ENCODE measurements at places on chromosomes 3 and 15.

DNA sequence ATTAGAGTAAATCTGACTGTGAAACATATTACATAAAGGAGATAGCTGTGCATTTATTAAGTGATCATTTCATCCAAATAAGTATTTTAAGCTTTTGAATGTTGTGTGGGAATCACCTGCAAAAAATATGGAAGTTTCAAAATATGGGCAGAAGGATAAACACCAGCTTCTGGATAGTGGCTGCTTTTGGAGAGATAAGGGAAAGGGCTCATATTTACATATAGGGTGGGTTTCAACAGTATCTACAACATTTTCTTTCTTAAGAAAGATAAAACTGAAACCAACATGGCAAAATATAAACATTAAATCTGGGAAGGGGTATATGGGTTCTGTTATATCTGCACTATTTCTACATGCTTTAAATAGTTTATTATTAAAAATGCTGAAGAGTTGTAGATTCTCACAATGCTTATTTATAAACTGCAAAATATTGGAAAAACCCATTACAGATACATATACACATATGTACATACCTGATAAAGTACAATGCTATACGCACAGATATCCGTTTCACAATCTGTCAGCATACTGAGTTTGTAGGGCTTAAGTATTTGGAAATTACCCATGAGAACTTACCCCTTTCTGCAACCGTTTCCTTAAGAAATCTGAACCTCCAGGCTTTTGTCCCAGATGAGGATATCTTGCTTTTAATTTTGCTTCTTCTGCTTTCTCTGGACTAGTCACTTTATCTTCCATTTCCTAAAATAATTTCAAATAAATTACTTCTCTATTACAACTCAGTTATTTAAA is 12.1 kb downstream of the ARPP19 start:
- DNase-seq = no peak

DNA sequence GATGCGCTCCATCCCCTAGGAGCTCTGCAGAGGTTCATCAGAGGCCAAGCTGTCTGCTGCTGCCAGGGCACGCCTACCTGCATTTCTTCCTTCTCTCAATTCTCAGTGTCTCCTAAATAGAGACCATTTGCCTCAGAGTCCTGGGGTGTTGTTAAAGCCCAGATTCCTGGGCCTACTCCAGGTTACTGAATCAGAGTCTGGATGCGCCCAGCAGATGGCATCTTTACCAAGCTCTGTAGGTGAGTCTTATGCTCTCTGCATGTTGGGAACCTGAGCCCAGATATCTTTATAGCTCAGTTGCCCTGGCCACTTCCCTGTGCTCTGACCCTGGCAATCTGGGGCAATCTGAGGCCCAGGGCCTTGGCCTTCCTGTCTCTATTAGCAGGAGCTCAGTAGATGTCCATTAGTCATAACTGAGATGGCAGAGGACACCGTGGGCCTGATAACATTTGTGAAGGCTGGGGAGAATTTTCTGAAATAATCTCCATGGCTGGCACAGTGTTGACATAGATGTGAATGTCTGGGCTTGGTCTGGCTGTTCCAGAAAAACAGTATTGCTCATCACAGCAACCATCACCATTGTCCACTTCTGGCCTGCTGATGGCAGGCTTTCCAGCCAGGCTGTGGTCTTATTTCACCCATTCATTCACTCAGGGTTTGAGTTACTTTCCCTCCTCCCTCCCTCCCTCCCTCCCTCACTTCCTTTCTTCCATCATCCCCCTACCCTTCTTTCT is 13.3 kb upstream of the RBP1 start:
- DNase-seq = no peak

DNA sequence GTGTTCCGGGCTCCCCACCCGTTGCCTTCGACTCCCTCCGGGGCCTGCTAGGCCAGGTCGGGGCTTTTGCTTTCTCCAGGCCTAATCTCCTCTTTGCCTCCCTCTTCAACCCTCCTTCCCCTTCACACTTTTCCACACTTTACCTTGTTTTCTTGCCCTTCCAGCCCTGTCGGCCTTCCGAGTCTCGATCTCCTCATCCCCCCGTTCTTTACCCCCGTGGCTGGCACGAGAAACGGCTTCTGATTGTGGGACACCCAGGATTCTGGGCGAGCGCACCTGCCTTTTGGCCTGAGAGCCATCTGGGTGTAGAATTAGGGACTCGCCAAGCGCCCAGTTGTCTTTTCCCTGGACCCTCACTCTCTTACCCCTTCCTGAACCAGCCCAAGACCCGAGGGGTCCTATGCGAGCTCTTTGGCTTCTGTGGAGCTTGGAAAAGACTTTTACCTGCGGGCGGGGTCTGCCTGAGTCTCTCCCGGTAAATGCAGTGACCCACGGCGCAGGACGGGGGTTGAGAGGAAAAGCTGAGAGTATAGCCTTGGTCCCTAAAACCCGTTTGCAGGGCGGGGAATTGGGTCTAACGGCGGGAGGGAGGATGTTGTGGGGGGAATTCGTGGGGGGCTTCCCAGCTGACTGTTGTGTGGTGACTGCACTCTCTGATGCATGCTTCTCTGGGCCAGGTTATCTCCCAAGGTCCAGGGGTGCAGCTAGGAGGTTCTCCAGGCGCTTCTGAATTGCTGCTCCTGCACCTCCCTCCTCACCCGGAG is 5.5 kb upstream of the ONECUT1 start:
- no peak for DNase-seq

GRCh38 chr3:74023395-74023794 is 398.7 kb upstream of the PDZRN3 start:
- DNase-seq = no peak

- peak; percentile 61 for DNase-seq
Measured at GRCh38 chr3:125154800-125155269, 57.7 kb downstream of the SLC12A8 start.

DNA sequence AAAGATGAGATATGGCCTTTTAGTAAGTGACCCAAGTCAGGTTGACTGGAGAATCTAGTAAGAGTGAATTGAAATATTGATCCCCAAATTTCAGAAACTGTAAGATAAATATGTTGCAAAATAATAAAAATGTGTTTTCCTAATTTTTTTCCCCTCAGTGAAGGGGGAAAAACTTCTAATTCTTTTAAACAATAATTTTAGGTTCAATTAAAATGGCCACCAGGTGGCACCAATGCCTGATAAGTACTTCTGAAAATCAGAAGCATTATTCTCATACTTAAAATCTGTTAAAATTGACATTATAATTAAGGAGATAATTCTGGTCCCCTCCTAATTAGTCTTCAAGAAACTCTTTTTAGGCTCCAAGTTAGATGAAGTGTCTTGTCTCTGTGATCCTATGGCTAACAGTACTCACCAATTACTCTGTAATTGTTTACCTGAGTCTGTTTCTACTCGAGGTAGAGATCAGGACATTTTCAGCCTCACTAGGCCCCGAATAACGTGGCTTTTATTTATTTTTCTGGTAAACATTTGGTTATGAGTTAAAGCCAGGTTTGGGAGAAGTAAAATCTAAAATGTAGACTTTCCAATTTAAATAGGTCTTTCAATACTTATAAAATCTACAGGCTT is 52.6 kb downstream of the NMD3 start:
- peak; percentile 38 for DNase-seq

DNA sequence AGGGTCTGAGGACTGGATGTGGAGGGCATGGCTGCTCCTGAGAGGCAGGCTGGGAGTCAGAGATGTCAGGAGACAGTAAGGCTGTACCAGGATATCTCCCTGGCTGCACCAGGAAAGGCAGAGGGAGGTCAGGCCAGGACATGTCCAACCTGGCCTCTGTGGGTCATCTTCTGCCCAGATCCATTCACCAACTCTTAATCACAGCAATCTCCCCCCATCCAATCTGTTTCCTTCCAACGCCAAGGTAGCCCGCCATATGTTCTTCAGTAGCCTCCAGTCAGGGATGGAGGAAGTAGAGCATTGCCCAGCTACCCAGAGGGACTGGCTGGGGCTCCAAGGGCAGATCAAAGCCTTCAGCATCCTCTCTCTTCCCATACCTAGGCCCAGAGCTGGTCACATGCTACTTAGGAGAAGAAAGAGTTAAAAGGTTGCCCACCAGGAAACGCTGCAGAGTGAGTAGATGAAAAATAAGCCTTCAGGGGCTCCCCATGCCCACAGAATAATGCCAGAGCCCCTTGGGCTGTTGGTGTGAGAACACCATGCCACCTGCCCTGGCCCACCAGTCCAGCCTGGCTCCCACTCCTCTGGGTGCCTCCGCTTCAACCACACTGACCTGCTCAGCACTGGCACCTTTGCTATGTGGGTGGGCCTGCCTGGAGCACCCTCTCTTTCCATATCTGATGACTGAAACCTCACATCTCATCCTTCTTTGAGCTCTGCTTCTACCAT is 176.8 kb downstream of the MEGF11 start:
- no peak for DNase-seq

DNA sequence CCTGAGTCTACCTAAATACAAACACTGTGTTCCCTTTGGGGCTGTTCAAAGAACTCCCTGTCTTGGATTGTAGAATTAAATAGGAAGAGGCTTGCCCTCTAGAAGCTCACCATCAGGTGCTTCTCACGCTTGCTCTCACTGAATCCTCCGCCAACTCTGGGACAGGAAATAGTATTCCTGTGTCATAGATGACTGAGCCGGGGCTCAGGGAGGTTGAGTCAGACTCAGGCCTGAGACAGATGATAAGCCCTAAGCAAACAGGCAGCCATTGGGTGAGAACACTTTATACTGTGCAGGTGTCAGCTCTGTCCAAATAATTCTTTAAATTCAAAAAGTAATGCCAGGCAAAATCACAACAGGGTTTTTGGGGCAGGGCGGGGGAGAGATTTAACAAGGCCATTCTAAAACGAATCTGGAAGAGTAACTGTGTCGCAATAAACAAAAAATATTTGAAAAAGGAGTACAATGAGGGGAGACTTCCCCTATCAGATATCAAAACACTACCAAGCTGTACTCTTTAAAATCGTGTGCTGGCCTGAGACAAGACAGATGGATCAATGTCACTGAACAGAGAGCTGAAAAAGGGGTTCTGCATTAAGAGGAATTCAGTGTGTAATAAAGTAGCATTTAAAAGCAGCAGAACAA is 59.0 kb downstream of the EPHB3 start:
- no peak for DNase-seq

GRCh38 chr15:100339999-100340398 is 1.8 kb downstream of the ADAMTS17 start:
- DNase-seq = no peak

- no peak for DNase-seq
Measured at GRCh38 chr3:49279376-49279775, 2.3 kb upstream of the C3orf62 start.

GRCh38 chr3:48830715-48831114 is 17.0 kb downstream of the PRKAR2A start:
- no peak for DNase-seq

DNA sequence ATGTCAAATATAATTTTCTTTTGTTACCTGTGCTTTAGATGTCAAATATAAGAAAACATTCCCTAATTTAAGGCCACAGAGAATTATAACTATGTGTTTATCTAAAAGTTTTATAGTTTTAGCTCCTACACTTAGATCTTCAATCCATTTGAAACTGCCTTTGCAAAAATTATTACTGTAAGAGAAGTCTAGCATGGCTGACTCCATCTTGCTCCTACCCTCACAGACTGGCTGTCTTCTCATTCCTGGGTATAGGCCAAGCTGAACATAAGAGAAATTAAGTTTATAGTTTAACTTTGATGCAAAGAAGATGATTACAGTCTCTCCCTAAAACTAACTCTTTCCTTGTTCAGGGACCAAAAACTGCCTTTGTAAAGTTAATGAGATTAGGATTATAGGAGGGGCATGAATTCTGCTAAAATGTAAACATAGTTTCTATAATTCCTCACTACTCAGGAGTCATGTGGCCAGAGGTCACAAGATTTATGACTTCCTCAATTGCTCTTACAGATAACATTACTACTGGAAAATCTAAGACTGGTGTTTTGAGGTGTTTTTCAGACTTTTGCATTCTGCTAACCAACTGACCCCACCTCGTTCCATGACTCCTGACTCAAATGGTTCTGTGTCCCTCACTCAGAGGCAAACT is 184.0 kb downstream of the BCHE start:
- no peak for DNase-seq

DNA sequence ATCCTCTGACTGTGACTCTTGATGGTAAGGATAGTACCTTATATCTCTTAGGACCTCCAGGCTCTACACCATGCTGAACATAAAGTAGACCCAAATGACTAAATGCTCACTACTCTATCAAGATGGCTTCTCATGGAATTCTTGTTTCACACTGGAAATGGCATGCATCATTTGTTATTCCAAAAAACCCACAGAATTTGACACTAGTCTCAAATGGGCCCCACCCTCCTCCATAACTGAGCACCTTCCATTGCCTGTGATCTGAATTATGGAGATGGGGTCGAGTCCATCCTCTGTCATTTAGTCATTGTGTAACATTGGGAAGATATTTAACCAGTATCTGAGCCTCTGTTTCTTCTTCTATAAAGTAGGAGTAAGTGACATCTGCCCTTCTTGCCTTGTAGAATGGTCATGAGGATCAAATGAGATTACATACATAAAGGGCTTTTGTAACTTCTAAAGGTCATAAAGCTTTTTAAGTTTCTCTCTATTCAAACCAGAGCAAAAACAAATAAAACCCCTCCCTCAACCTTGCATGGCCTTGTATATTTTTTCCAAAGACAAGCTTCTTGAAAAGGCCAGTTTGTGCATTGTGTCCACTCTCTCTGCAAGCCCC is 57.0 kb upstream of the PTX3 start:
- DNase-seq = no peak

- no peak for DNase-seq
Measured at GRCh38 chr3:80094589-80094988, 326.8 kb upstream of the ROBO1 start.

DNA sequence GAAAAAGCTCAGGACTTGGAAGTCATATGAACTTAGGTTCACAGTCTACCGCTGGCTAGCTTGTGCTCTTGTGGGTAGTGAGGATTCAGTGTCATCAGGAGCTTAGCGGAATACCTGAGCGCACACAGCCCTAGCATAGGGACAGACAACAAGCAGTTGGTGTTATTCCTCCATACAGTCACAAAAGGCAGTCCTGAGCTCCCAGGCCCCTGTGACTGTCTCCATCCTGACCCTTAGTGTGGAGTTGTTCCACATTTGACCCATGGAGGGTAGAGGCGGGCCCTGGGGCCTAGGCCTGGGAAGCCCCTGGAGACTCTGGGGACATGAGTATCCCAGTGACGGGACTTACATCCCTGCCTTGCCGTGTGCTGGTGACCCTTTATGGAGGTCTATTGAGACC is 131.5 kb upstream of the PLXNA1 start:
- DNase-seq = no peak

- peak; percentile 33 for DNase-seq
Measured at GRCh38 chr15:34336991-34337556, 507 bp downstream of the SLC12A6 start.

DNA sequence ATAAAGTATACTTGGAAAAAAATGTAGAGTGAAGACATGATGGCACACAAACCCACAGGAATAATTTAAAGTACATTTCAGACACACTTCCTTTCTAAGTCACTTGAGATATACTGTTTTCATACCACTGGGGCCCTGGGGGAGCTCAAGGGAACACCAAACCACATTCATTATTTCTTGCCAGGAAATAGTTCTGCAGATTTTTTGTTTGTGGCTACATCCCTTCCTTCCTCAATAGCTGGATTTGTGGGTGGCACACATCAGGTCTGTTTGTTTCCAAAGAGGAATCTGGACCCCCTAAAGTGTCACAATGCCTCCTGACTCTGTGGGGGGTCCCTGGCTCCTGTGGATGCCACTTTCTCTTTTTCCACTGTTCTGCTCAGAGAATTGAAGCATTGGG is 153.5 kb upstream of the COL8A1 start:
- no peak for DNase-seq

Data from stimulated activated CD4-positive, alpha-beta T cell treated with anti-CD3 and anti-CD28 coated beads, Interleukin-15, amount 100 ng/mL, for 24 hours (primary cell).